ENCODE measurements at places on chromosomes 2 and 18.
A peak's percentile ranks its signal among the peaks of the same experiment; 100 is the strongest.

- no peak for DNase-seq
These were observed 85.2 kb upstream of the FN1 start for GRCh38 chr2:215521031-215521430.

GRCh38 chr2:85137156-85137555 lies 4.0 kb downstream of the TCF7L1 start:
- DNase-seq: no peak

GRCh38 chr2:137947728-137948336 lies 16.4 kb upstream of the HNMT start:
- peak; percentile 74 for DNase-seq

GRCh38 chr2:235168174-235168979 lies 216.6 kb downstream of the SH3BP4 start:
- DNase-seq: no peak

GRCh38 chr2:3025261-3025660 lies 352.4 kb downstream of the EIPR1 start:
- no peak for DNase-seq

DNA sequence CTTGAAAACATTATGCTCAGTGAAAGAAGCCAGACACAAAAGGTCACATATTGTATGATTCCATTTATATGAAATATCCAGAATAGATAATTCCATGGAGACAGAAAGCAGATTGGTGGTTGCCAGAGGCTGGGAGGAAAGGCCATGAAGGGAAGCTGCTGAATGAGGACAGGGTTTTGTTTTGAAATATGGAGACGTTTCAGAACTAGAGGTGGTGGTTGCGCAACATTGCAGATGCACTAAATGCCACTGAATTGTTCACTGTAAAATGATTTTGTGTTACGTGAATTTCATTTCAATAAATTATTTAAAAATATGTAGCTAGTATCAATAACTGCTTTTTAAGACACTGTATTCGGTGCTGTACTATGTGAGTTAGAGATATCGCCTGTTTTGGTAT lies 101.7 kb upstream of the ZNF236 start:
- no peak for DNase-seq

DNA sequence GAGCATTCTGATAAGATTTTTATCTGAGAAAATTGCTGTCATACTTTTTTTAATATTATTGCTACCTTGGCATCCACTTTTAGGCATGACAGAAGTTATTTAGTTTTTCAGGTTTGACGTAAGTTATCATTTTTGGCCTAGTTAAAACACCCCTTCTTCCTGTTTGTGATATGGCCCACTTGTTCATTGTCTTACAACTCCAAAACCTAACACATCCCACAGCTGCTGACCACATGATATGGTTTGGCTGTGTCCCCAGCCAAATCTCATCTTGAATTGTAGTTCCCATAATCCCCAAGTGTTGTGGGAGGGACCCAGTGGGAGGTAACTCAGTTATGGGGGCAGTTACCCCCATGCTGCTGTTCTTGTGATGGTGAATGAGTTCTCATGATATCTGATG lies 388.1 kb downstream of the SLC4A3 start:
- DNase-seq: no peak

DNA sequence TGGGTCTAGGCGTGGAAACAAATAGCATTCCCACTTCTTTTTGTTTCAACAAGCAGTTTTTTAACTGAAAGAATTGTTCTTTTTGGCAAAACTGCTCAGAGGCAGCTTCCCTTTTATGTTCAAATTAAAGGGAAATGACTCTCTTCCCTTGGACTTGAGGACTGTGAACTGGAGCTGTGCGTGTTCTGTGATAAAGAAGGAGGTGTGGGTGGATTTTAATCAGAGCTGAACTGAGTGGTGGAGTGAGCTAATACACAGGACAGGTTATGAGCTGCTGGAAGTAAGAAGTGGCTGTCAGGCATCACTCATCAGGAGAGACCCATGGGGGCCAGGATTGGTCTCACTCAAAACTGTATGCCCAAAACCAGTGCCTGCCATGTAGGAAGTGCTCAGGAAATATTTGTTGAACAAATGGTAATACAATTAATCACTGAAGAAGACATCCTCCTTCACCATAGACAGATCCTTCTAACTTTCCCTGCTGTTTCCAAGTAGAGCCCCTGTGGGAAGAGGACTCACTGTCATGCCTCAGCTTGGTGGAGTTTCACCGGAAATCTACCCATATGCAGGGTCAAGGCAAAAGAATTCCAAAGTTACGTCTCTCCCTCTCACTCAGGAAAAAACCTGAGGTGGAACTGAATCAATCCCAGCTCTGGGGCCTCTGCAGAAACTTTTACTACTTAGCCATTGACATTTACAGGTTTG lies 55.9 kb downstream of the FEZ2 start:
- no peak for DNase-seq

- DNase-seq: no peak
These were observed 42.4 kb upstream of the SLC1A4 start for GRCh38 chr2:64946769-64947247.

DNA sequence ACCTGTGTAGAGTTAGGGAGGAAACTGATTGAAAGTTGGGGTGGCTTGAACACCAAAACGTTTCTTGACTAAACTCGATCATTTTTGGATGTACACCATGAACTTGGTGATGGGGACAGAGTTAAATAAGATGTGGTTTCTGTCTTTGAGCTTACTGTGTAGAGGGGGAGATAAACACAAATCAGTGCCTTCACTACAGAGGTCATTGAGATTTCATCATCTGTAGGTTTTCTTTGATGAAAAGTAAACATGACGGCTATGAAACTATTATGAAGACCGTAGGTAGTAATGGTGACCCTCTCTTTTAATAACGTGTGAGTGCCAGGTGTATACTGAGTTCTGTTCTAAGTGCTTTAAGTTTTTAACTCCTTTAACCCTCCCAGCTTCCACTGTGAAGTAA lies 6.5 kb downstream of the LCLAT1 start:
- no peak for DNase-seq

DNA sequence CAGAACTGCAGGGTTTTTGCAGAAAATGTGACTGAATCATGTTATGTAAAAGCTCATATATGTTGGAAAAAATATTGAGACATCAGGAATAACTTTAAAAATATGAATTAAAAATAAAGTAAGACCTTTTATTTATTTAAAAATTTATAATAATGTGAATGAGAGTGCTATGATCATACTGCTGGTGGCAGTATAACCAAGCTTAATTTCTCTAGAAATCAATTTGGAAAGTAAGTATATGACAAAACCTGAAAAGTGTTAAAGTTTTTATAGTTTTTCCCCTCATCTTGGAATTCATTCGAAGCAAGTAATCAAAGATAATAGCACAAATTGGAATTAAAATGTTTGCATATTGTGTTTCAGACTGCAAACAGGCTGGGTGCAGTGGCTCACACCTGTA lies 7.5 kb downstream of the SLC39A10 start:
- no peak for DNase-seq

DNA sequence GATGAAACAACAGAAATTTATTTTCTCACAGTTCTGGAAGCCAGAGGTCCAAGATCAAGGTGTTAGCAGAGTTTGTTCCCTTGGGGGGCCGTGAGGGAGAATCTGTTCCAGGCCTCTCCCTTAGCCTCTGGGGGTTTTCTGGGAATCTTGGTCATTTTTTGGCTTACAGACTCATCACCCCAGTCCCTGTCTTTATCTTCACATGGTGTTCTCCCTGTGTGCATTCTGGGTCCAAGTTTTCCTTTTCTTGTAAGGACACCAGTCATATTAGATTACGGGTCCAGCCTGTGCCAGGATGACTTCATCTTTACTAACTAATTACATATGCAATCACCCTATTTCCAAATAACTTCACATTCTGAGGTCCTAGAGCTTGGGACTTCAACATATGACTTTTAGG lies 292.5 kb upstream of the TRIB2 start:
- DNase-seq: no peak

DNA sequence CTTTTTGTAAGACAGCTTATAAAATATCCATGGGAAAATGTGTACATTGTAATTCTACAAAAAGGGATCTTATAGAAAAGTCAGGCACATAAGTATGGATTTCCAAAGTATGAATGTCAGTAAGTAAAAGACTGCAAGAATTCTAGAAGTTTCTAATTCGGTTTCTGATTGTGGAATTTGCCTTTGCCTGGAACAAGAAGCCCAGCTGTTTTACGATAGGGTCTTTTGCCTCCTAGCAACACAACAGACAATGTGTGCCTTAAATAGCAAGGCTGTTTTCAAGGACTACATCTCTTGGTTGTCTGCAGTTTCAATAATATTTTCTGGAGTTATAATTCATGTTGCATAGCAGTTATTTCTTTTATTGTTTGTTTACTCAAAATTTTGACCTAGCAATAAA lies 312.9 kb downstream of the MTX2 start:
- DNase-seq: no peak

DNA sequence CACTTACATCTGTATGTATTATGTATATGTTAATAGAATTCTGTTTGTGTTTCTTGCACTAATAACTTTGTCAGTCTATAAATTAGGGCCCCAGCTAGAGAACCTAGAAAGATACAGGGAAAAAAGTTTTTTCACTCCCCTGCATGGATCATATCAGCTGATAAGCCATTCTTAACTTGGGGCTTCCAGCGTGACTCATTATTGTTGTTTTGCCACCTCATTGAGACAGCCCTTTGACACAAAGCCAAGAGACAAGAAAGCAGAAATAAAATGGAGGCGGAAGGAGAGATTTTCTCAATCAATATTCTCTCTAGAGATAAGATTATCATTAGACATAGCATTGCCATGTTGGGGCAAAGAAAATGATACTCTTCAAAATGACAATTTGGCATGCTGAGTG lies 93.4 kb downstream of the AKAIN1 start:
- no peak for DNase-seq

DNA sequence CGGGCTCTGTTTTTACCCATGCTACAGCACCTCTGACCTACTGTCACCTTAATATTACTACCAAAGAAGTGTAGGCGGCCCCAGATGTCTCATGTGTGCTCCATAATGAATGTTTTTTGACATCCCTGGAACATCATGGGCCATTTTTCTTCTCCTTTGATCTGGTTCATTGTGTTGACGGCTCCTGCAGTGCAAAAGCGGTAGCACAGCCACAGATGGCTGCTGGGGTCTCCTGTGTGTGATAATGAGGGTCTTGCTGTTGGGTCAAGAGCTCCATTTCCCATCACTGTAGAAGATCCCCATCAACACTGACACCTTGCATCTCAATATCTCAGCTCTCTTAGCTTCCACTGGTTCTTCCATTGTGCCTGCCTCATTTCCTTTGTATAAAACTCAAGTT lies 95.0 kb downstream of the CDH20 start:
- no peak for DNase-seq

All from AG08395 (cell line).